Effector memory CD4-positive, alpha-beta T cell (primary cell): ENCODE measurements at places on chromosomes 12 and 14.

DNA sequence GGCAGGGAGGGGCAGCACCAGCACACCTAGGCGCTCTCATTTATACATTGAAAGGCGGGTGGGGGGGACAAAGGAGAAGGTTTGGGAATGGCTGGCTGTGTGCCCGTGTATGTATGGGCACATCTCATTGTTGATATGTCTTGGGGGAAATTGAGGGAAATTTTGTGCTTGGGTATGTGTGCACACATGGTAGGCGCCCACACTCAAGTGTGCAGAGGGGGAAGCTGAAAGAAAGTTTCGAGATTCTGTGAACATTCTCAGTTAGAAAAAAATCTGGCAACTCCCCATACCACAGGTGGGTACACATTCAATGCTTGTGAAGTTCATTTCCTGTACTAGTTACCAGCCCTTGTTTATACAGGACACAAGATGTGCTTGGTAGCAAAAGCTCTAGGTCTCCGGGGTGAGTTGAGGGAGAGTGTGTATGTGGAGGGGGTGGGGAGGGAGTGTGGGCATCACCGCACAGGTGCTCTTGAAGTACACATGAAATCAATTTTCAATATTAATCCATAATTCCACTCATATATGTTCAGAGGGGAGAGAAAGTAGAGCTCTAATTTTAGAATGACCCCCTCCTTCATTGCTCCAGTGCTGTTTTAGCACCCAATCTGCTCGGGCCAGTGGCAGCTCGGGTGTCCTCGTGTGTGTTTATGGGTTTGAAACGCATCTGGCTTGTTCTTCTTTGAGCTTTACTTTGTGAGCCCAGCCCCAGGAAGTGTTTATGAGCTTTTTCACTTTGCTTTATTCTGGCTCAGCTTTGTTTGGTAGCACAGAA lies 286.0 kb downstream of the ZFP36L1 start:
- no peak for DNase-seq

DNA sequence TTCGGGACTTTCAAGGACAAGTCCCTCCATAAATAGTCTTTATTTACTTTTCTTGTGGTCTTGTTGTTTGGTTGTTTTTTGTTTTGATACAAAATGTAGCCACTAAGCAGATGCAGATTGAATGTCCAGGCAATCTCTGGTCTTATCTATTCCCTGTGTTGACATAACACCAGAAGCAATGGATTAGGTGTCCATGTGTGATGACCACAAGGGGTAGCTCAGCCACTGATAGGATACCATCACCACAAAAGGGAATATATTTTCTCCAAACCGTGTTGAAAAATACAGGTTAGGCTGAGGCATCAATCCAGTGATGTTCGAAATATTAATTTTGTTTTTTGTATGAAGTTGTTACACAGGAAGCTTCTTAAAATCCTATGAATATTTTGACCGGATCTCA lies 196.3 kb downstream of the EPS8 start:
- DNase-seq: no peak

DNA sequence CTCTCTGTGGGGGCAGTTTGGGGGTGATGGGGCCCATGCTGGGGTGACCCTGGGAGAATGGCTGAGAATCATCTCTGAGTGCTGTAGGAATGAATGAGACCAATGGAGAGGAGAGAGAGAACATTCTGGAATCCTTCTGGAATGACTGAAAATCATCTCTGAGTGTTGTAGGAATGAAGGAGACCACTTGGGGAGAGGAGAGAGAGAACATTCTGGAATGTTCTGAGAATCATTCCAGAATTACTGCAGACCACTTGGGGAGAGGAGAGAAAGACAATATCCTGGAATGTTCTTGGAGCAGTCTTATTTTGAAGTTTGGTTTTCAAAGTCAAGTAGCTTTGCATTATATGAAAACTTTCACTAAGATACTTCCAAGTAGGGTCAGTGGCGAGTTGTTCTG lies 64.3 kb downstream of the ZNF664 start:
- no peak for DNase-seq

DNA sequence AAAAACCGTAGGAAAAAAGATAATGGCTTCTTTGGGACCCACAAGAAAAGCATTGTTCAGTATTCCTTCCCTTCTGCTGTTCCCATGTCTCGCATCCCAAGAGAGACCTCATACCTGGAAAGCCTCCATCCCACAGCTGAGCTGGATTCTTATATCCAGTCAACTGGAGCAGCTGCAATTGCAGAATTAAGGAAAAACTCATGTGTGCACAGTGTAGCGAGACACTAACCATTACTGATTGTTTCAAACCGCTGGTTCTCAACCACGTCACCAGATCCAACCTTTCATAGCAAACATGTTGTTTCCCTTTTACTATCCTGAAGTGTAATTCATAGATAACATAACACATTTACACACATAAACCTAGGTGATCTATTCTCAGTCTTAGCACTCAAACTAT lies 5.5 kb upstream of the RNASE10 start:
- no peak for DNase-seq

GRCh38 chr14:90399541-90400444 lies 3.0 kb downstream of the CALM1 start:
- DNase-seq: peak; percentile 73

GRCh38 chr12:71125515-71125914 lies 32.3 kb downstream of the TSPAN8 start:
- DNase-seq: no peak

DNA sequence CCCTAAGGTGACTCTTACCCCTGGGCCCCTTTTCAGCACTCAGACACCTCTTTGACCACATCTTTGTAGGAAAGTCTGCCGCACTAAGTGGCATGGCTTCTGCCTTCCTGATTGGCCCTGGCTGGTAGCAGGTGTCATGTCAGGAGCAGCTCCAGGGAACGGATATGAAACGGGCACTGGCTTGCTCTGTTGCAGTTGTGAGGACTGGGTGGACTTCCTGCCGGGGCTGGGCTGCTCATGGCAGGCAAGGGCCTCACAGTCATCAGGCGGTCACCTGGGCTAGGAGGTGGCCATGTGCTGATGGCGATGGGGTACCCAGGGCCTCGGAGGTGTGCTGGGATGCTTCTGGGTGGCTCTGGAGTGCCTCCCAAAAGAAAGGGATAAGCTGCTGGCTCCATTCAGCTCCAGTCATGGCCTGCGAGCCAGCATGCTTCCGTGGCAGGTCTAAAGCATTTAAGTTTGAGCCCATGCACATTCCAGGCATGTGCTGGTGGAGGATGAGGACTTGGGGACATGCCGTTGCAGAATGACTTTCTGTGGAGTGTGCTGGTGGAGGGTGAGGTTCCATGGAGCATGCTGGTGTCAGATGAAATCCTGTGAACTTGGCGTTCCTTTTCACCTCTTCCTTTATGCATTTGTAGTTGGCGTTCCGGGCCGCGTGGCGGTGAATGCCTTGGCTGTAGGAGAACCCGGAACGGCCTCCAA lies 77.2 kb downstream of the EP400 start:
- DNase-seq: no peak

- no peak for DNase-seq
Observed at GRCh38 chr12:24861766-24862540, 86.9 kb downstream of the BCAT1 start.

- DNase-seq: no peak
Observed at GRCh38 chr14:66790101-66790500, 282.2 kb downstream of the GPHN start.

GRCh38 chr12:22016982-22017381 lies 29.0 kb upstream of the CMAS start:
- DNase-seq: no peak

DNA sequence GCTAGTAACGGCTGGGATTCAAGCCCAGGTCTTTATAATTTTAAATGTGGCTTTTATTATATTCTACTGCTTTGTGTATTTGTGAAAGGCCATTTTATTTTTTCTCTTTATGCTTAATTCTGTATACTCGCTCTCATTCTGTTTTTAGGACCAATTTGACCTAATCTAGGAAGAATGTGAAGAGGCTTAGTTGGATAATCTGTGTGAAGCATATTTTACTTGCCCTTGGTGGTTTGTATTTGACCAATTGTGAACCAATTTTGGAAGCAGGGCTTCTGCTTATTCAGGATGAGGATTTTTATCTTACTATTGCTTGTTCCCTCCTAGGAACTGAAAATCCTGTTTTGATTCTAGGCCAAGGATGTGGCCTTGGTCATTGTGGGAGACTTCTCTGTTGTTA lies 113.1 kb downstream of the TTC6 start:
- no peak for DNase-seq

DNA sequence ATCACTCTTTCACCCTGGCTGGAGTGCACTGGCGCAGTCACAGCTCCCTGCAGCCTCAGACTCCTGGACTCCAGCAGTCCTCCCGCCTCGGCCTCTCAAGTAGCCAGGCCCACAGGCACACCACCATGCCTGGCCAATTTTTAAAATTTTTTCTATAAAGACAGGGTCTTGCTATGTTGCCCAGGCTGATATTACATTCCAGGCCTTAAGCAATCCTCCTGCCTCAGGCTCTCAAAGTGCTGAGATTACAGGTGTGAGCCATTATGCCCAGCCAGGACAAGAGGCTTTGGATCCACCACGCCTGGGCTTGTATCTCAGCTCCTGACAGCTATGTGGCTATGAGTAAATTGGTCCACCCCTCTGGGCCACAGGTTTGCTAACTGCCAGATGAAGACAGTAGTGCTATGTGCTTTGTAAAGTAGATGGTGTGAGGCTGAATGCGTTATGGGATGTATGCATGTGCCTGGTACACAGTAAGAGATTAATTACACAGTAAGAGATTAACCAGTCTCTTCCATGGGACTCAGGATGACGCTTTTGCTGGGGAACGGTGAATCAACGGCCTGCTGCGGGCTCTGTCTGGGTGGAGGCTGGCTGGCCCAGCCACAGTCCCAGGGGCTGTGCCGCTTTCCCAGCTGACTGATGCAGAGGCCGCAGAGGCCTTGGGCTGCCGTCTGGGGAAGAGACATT lies 53.3 kb upstream of the NCOR2 start:
- DNase-seq: no peak

GRCh38 chr12:120865098-120865497 lies 39.1 kb downstream of the SPPL3 start:
- no peak for DNase-seq

DNA sequence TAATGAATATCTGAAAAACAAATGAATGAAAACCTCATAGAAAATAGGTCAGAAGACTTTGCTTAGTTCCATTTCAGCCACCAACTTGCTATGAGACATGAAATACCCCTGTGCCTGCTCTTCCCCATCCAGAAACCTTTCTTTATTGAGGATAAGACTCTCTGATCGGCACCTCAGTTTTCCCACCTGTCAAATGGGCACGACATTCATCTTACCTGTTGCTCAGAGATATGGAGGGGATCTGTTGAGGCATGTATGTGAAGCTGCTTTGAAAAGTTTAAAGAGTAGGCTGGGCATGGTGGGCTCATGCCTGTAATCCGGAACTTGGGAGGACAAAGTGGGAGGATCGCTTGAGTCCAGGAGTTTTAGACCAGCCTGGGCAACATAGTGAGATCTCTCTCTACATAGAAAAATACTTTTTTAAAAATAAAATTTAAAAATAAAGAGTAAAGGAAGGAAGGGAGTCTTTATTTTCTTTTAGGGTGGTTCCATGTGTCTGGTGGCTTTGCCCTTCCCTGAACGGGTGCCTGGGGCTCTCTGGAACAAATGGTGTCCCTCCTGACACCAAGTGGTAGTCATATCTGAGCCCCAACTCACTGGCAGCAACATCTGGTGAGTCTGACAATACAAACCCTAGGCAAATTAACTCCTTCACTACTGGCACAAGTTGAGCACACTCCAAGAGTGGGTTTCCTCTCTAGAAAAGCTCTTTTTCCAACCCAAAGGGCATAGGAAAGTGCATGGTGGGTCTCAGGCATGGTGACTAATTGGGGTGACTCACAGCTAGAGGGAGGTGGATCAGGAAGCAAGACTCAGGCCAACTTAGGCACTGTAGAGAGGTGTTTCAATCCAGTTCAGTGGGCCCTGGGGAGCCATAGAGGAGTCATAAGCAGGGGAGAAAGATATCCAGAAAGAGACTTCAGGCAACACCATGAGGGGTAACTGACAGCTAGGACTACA lies 42.1 kb downstream of the MAP1LC3B2 start:
- DNase-seq: no peak

DNA sequence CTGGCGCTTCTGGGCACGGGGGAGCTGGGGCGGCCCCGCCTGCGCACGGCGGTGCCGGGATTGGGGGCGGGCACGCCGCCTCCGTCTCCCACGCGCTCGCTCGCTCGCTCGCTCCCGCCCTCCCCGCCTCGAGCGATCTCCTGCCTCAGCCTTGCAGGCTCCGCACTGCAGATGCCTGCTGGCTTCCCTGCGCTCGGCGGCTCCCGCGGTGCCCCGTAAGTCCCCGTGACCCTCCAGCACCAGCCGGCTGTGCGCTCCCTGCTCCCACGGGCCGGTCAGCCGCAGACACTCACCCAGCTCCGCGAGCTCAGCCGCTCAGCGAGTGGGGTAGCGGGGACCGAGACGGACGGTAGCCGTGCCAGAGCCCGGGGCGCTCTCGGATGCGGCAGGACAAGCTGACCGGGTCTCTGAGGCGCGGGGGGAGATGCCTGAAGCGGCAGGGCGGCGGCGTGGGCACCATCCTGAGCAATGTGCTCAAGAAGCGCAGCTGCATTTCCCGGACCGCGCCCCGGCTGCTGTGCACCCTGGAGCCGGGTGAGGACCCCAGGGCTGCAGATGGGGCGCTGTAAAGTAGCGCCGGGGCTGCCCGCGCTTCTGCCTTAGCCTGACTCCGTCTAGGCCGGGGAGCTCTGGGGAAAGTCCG lies at the start of gene TBC1D30:
TSS of gene TBC1D30 (plus strand) at position 148 of the 643 bp plus-strand sequence. CDS start at position 381, 233 bp downstream.
- DNase-seq: no peak

- DNase-seq: peak; percentile 41
Observed at GRCh38 chr12:45518291-45519235, 210.9 kb upstream of the ARID2 start.

- no peak for DNase-seq
Observed at GRCh38 chr12:47144769-47145168, 65.0 kb upstream of the AMIGO2 start.

DNA sequence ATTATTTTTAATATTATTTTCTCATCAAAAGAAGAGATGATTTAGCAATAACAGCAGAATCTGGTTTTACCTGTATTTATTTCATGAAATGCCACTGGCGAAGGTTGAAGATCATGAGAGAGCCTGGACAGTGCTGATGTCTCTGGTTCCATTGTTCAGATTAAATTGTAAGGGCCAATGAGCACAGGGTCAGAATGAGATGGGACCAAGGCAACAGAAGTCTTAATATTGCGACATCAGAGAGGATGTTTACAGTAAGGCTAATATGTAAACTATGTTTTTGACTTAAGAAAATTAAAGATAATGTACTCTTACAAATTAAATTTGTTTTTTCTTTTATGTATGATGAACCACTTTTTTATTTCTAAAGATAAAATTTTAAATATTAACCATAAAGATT lies 35.2 kb upstream of the KLRD1 start:
- no peak for DNase-seq

DNA sequence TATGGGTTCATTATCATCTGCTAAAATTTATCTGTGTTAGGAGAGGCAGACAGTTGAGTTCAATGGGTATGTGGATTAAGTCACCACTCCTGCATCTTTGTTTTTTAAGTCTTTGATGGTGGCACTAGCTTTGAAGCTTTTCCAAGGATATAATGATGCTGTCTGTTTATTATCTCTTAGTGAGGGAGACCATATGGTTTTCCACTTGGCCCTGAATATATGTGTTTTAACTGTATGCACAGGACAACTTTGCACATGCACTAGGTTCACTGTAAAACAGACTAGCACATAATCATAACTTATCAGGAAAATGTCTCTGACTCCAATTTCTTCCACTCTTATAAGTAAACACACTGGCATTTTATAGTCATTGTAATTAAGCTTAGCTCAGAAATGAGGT lies 8.9 kb downstream of the OR6C74 start:
- DNase-seq: no peak
